ENCODE measurements at places on chromosomes 7 and 10.

DNA sequence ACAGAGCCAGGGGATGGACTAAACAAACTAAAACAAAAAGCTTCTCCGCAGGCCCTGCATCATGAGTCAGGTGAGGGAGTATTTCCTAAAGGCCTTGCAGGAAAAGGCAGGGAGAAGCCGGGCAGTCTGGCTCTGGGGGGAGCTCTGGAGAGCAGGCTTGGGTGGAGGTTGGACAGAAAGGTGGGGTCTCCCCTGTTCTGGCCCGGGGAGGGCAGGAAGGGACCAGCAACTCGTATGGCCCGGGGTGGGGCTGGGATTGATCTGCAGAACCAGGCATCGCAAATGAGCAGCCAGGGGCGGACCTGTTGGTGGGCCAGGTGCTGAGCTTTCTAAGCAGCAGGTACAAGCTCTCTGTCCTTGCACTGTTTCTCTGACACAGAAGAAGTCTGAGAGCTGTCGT lies 235.2 kb downstream of the TCERG1L start:
- DNase-seq = no peak

DNA sequence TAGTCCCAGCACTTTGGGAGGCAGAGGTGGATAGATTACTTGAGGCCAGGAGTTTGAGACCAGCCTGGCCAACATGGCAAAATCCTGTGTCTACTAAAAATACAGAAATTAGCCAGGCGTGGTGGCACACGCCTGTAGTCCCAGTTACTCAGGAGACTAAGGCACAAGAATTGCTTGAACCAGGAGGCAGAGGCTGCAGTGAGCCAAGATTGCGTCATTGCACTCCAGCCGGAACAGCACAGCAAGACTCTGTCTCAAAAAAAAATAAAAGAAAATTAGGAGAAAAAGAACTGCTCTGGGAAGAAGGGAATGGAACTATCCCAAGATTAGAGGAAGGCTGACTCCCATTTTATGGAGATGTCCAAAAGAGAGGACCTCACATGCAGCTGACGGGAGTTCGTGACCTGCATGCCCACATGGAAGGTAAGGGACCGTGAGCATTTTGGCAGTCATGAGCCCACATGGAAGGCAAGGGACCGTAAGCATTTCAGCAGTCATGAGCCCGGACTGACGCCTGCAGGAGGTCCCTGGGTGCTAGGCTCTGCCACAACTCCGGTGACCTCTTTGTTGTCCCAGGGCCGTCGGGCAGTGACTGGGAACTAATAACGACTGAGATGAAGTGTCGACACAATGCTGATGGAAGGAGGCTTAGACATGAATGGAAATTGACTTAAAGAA lies 18.6 kb upstream of the GTPBP4 start:
- DNase-seq = no peak

- no peak for DNase-seq
Observed at GRCh38 chr7:49790209-49790608, 16.8 kb downstream of the VWC2 start.

GRCh38 chr10:32981760-32982159 lies 23.7 kb upstream of the ITGB1 start:
- DNase-seq = no peak

DNA sequence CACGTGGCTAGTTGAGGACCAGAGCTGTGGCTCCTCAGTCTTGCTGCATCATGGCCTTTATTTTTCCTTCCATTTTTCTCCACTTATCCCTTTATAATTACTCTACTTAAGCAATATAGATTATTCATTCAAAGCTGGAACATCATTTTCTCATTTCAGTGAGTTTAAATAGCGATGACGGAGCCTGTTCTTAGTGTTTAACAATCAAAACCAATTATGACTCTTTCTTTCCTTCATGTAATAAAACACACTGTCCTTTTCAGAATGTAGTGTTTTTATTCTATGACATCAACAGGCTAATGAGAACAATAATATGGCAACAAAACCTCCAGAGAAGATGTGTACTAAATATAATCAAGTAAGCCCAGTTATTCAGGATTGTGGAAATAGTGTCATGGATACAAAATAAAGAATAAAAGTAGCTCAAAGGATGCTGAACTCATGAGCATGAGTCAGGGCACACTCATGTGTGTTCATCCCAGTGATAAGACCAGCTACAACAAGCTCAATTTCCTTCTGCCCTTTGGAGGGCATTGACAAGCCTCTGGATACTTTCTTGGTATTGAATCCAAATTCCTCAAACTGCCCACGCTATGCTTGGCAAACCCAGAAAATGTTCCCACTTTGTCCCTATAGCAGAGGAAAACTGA lies 188.4 kb downstream of the CYP26A1 start:
- DNase-seq = no peak

GRCh38 chr7:149625947-149626392 lies 128.4 kb upstream of the ZNF746 start:
- DNase-seq = no peak

DNA sequence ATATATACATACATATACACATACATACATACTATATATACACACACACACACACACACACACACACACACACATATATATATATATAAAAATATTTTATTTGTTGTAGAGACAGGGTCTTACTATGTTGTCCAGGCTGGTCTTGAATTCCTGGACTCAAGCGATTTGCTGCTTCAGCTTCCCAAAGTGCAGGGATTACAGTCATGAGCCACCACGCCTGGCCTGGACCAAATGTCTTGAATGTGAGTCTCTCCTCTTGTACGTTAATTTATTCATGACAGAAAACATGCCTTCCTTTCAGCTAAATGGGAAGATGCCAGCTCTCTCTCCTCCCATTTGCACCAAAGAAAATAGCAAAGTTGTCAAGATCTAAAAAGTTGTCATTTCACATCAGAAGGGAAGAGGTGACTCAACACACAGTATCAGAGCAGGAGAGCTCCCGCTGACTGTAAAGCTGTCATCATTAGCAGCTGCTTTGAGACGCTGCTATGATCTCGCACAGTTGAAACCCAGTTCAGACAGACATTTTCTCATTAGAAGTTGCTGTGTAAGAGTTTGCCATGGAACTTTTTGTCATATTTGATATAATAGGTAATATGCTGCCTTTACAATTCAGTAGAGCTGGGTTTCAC lies 224.3 kb downstream of the SFMBT2 start:
- DNase-seq = no peak

DNA sequence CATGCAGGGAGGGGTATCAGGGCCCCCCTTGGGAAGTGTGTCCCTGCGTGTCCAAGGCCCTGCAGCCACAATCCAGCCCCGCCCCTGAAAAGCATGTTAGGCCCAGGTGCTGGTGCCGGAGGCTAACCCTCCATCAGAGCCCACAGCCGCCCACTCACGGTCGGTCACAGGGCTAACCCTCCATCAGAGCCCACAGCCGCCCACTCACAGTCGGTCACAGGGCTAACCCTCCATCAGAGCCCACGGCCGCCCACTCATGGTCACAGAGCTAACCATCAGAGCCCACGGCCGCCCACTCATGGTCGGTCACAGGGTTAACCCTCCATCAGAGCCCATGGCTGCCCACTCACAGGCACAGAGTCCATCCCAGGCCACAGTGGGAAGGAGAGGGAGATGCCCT lies 426.0 kb downstream of the DNAJB6 start:
- DNase-seq = no peak

- DNase-seq = no peak
Observed at GRCh38 chr10:15813415-15813814, 46.9 kb downstream of the MINDY3 start.

GRCh38 chr7:149751043-149751775 lies 22.2 kb downstream of the ZNF467 start:
- DNase-seq = no peak

DNA sequence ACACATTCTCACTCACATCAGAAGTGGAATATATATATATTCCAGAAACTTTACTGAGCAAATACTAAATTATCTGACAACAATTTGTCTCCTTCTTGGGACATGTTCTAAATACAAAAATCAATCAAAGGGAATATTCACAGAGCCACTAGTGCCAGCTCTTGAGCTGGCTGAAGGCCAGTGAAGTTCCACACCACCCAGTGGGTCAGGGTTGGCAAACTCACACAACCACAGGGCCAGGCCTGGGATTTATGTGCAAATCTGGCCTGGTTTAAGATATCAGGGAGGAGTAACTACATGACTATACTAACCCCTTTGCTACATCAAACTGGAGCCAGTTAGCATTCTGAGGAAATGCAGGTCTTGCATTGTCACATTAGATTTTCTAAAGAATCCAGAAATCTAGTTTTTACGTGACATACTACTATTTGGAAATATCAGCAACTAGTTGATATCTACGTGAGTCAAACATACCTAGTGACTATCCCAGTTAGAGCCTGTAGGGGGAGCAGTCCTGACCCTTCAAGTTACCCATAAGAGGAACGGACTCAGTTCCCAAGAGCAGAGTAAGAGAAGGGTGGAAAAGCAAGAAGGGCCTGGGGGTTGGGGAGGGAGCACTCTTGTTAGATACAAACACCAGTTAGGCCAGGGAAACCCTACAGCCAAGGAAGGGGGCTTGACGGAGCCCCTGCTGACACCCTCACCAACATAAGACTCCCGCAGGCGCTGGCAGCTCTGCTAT lies 600.4 kb downstream of the KCNMA1 start:
- DNase-seq = no peak

DNA sequence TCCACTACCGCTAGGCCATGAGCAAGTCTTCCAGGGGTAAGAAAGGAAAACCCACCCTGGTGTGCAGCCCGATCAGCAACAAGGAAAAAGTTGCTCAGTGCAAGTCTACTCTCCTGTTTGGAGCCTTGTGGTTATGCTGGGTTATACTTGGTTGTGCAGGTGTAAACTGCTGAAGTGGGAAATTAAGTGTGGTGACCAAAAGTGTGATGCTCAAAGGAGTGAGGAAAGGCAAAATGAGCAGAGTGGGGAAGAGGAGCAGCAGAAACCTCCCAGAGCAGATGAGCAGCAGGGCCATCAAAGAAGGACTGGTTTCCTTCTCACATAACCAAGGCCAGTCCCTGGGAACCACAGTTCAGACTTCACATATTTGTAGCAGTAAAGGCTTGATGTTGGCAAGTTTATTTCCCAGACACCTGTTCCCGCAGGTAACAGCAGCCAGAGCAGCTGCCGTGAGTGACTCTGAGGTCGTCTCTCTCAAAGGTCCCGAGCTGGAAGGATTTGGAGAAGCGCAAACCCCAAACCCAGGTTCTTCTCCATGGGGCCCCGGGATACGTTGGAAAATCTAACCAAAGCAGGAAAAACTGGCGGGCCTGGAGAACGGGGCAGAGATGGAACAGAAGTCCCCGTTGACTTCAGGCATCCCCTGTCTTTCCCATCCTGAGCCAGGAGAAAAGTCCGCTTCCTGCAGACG lies 607 bp upstream of the SMO start:
- DNase-seq = no peak

GRCh38 chr7:112938863-112939573 lies 147.6 kb downstream of the GPR85 start:
- no peak for DNase-seq

DNA sequence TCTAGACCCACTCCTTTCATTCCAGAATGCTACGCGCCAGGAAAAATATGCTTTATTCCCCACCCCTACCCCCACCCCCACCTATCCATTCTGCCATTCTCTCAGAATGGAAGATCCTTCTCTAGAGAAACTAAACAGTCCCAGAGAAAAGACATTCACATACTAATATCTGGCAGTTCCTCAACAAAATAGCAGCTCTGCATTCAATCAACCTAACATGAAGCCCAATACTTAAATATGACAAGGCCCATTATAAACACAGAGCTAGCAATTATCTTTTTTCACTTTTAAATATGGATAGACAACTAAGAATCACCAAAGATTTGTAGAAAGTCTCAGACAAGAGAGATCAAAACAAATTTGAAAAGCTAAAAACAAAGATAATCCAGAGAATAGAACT lies 16.4 kb downstream of the CACUL1 start:
- no peak for DNase-seq

GRCh38 chr7:44327981-44328380 lies 2.6 kb upstream of the CAMK2B start:
- DNase-seq = no peak

DNA sequence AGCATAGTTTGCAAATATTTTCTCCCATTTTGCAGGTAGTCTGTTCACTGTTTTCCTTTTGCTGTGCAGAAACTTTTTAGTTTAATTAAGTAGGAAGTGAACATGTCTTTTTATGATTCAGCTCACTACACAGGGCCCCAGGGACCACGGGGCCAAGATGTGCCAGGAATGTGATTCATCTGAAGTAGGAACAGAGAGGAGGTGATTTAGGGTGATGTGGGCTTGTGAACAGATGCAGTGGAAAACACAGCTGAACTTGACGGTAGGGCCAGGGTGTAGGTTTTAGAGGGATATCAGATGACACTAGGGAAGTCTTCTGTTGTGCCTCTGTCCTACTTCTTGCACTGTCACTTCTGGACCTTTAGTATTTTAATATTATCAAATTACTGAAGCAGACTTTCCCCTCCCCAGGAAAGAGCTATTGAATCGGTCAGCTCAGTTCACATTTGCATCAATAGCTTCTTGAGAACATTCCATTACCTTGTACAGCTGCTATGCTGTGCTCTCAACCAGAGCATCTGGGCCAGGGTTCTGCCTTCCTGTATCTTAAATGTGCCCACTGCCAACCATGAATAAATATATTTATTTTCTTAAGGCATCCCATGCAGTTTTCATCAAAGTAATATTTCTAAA lies 96.9 kb downstream of the OSBPL3 start:
- DNase-seq = no peak

GRCh38 chr7:138875794-138876193 lies 77.8 kb upstream of the ATP6V0A4 start:
- peak; percentile 31 for DNase-seq

DNA sequence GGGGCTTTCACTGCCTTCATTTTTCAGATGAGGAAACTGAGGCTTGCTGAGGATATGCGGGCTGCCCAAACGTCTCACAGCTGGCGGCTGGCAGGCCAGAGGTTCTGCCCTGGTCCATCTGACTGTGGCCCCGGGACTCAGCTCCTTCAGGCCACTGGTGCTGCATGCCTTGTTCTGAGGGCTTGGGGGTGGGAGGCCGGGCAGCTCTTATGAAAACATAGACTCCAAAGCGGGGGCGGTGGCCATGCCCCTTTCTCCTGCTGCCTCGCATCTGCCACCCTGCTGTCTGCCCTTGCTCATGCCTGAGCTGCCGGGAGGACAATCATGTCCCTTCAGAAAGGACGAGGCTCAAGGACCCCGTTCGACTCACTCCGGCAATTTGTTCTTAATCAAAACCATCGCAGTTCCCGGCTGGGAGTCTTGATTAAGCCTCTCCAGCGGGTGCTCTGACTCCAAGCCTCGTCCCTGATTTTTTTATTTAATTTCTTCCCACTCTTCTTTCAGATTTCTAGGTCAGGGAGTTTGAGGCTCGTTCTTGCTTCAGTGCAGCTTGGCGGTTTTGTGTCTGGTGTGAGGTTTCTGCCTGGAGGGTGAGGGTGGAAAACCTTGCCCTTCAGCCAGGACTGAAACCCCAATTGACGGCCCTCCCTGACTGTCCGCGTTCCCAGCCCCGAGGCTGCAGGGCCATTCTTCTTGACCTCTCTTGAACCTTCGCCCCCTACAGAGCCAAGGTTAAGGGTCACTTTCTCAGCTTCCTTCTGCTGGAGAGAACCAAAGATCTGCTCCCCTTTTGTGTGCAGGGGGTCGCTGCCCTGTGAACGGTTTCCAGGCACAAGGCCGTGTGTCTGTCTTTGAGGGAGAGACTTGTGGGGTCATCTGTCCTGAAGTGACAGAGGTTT lies 120.8 kb downstream of the DNAJB6 start:
- DNase-seq = no peak

Data from activated CD8-positive, alpha-beta memory T cell treated with anti-CD3 and anti-CD28 coated beads for 4 hours (primary cell).